ENCODE measurements at places on chromosomes 4 and X.

DNA sequence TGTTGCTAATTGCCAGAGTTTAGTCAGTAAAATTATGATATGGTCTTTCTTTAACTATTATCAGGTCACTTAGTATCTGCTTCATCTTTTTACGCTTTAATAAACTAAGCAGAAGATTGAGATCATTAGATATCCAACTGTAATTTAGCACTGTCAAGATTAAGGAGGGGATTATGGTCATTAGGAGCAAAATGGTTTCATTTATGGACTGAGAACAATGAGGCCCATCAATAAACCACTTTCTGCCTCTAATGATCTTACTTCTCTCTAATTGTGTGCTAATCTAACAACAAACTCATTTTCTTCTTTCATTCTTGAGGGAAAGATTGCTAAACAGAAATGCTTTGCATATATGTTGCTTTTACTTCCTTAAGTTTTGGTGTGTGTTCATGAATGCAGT lies 340.4 kb downstream of the RPA4 start:
- DNase-seq: no peak

- no peak for DNase-seq
Measured at GRCh38 chr4:7547368-7548040, 112.8 kb upstream of the PSAPL1 start.

DNA sequence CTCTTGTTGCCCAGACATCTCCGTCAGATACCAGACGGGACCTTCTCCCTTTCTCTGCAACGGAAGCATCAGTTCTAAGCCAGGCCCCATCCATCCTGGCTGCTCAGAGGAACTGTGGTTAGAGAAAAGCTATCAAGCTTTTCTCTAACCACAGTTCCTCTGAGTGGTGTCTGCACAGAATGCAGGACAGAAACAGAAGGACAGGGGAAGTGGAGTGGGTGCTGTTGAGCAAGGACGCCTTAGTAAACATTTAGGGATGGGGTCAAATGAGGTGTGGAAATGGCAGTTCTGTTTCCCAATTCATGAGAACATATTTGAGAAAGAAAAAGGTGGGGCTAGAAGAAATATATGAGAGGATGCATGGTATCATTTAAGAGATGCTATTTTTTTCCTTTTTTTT lies 283.8 kb downstream of the CRLF2 start:
- no peak for DNase-seq

- DNase-seq: no peak
Measured at GRCh38 chrX:1212532-1212931, at the start of gene CRLF2. Gene CRLF2, minus strand, starts transcription at chrX:1212649. Its CDS starts 15 bp downstream, at chrX:1212634.

GRCh38 chr4:108029731-108030130 lies 40.0 kb downstream of the HADH start:
- no peak for DNase-seq

DNA sequence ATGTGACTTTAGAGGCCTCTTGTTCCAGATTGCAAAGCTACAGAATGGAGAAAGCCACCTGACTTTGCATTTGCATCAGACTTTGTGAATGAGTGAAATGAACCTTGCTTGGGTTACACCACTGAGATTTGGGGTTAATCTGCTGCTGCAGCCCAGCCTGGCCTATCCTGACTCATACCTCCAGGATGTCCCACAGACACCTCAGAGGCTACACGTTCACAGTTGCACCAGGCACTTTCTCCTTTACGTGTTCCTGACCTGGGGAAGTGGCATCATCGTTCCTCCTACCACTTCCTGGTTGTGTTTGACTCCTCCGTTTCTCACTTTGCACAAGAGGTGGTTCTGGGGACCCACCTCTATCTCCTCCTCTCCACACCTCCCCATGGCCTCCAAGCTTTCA lies 9.2 kb upstream of the SORCS2 start:
- no peak for DNase-seq

GRCh38 chr4:19566041-19566440 lies 685.7 kb upstream of the SLIT2 start:
- DNase-seq: no peak

GRCh38 chrX:15890463-15890862 lies 35.9 kb upstream of the AP1S2 start:
- no peak for DNase-seq

DNA sequence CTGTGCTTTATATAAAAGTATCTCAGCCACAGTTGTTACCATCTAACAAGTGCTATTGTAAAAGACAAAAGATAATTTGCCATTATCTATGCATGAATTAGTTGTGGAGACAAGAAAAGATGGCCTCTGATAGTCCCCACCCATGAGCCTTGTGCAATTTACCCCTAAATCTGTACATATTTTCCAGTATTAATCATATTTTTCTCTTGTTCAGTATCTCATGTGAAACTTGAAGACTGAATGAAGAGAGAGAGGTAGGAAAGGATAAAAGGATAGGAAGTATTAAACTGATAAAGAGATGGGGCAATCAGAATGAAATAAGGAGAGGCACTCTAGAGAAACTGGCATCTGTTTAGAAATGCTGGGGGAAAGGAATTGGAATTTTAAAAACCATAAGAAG lies 3.7 kb downstream of the MYOZ2 start:
- no peak for DNase-seq

DNA sequence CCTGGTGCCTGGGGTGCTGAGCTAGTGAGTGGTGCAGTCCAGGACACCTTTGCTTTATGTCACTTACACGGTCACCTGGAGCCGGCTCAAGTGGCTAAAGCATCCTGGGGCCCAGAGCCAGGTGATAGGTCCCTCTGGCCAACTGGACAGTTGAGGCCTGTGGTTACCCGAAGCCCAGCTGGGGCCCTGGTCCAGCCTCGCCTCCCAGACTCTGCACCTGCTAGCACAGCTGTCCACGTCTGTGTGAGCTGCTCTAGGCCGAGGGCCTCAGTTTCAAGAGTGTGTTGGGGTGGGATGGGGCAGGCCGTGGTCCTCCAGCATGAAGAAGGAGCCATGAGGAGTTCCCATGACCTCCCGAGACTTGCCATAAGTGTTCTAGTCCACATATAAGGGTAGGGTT lies 7.7 kb upstream of the ADD1 start:
- no peak for DNase-seq

GRCh38 chr4:65589921-65590320 lies 80.4 kb downstream of the EPHA5 start:
- DNase-seq: no peak

Measured in smooth muscle cell of the brain vasculature (primary cell).